DMS153 (cell line): ENCODE measurements at places on chromosomes 13 and 19.

GRCh38 chr19:46981286-46981945 lies 38.2 kb upstream of the NPAS1 start:
- DNase-seq: no peak

DNA sequence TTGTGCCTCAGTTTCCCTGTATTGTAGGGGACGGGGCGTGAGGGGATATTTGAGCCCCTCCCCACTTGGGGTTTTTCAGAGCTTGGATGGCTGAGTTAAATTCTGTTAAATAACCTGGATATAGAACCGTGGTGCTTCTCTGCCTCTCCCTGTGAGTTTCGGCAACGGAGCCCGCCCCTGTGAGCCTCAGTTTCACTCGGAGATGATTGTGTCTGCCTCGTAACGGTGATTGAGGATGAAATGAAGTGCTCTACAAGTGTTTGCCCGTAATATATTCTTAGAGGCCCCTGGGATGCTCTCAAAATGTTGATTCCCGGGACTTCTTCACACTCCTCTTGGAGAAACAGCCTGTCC lies 509 bp downstream of the KXD1 start:
- DNase-seq: no peak

- no peak for DNase-seq
Observed at GRCh38 chr13:60759499-60759898, 362.5 kb downstream of the TDRD3 start.

DNA sequence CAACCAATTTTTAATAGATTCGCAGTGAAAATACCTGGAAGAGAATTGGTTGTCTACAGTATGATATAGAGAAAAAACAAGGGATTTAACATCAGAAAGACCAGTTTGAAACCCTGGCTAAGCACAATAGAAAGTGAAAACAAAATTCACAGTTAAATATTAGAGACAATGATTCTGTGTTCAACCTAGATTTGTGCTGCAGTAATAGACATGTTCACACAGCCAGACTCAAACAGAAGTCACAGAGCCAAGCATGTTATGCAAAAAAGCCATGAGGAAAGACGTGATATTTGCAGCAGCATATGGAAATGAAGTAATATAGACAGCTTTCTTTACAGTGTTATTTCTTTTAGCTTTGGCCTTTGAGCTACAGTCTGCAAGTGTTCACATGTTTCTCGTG lies 48.1 kb downstream of the SCEL start:
- DNase-seq: no peak

- no peak for DNase-seq
Observed at GRCh38 chr19:54439174-54439851, 9.7 kb upstream of the LENG8 start.

- DNase-seq: no peak
Observed at GRCh38 chr19:14871619-14872230, 14.2 kb downstream of the OR7A17 start.

GRCh38 chr19:10885201-10886169 lies 14.1 kb downstream of the CARM1 start:
- no peak for DNase-seq

DNA sequence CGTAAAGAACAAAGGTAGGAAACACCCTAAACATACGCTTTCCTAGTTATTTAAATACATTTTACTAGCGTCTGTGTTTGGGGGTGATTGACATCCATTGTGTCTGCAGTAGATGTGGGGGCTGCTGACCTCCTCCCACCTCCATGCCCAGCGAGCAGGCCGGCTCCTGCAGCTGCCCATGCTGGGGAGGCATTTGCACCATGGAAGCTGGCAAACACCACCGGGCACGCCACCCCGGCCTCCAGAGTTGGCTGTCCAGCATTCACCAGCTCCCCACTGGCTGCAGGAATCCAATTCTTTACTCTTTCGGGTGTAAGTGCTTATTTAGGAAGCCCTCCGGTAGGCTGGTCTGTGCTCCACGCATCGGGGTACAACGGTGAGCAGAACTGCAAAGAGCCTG lies 115.4 kb upstream of the USP29 start:
- no peak for DNase-seq

GRCh38 chr13:107590556-107590955 lies 624.8 kb downstream of the LIG4 start:
- peak; percentile 43 for DNase-seq

DNA sequence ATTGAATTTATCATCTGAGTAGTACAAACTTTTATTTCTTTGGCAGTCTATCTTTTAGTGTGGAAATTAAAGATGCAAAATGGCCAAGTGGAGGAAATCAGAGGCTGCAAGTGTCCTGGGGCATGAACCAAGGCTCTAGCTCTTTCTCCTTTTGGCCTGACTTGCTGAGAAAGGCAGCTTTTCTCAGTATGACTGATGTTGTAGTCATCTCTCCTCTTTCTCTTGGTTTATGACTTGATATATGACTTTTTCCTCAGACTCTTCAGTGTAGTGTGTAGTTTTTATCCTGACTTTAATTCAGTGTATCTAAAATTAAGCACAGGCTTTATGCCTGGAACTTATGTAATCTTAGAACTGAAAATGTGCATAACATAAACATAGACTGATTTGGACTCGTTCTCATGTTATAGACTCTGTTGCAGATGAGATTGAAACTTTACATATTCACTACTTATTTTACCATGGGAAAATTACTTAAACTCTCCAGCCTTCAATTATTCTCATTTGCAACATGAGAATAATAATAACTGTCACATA lies 65.7 kb downstream of the SLITRK5 start:
- no peak for DNase-seq

DNA sequence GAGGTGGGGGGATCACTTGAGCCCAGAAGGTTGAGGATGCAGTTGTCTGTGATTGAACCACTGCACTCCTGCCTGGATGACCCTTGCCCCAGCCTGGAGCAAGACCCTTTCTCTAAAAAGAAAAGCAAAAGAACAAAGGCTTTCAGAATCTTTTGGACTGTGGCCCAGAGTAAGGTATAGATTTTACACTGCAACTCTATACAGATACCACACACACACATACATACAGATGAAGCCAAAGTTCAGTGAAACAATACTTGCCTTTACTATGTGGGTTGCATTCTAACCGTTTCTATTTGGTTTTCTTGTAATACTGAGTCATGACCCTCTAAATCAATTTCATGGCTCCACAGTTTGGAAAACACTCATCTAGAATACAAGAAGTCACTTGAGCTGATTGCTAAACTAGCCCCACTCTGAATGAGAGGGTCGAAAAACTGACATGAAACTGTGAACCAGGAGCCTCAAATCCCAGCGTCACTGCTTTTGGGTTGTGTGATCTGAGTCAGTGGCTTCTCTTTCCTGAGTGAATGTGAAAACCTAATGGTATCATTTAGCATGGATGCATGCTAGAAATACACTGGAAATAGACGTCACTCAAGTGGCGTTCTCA lies 756.1 kb downstream of the UQCRFS1 start:
- no peak for DNase-seq

DNA sequence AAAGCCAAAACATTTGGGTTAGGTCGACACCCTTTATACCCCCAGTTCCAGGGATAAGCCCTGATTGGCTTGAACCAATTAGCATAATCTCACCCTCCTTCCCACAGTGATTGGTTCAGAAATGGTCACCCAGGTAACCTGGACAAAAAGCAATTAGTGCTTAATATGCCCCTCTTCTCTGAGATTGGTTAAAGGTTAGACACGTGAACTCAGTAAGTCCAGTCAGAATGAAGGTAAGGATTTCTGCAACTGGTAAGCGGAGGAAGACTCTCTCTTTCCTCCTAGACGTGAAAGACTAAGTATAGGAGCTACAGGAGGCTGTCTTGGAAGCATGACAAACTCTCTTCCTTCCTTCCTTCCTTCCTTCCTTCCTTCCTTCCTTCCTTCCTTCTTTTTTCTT lies 1.3 kb upstream of the PNMA8C start:
- DNase-seq: no peak

DNA sequence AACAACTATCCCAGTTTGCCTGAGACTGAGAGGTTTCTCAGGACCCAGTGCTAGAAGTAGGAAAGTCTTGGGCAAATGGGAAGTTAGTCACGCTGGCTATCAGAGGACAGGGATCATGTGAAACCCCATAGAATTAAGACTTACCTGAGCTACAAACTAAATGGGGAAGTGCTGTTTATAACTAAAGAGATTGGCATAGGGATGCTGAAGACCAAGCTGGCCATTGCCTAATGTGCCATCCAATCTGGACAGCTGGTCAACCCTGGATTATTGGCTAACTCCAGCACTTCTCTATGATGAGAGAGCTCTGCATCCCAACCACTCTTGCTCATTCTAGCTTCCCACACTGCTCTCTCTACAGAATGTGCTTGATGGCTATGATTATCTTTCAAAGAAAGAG lies 216.1 kb downstream of the TDRD3 start:
- no peak for DNase-seq

DNA sequence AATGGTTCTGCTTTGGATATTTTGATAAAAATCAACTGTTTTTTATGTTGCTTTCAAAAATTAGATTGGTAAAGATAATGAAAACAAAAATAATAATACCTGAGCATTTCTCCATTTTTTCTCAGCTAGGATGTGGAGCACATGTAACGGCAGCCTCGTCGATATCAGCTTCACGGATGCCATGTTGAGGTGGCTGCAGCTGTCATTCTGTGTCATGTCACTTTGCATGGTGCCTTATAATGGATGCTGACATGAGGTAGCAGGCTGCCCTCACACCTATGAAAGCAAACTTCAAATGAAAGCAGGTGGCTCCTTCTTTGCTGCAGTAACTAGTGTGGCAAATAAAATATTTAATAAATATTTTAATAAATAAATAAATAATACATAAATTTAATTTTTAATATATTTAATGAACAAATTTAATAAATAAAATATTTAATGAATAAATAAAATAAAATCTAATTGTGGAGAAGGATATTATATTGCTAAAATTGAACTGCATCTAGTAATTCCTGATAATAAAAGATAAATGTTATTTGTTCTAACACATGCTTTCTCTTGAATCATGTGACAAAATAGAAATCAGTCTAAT lies 955.7 kb upstream of the SLC10A2 start:
- DNase-seq: no peak

DNA sequence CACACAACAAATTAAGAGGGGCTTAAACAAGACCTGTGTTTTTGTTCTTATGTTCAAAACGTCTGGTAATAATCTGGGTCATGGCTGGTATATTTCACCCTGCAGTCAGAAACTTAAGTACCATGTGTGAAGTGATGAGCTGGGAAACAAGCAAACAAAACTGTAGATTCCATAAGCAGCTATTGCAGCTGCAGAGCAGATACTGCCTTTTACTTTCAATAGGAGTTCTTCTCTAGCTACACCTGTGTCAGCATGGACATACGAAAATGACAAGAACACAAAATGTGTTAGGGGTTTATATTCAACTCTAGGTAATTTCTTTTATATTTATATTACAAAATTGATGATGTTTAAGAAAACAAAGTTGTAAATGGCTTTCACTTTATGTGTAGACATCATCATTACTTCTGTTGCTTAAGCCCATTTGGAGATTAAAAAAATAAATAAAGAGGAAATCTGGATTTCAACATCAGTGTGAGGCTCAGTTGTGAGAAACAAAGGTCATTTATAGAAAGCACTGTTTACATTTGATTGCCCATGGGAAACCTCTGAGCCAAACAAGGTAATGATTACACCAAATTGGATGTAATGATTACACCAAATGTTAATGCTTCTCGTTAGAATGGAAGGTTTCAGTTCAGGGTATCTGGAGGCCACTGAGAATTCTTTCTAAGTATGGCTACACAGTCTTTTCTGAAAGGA lies 451.0 kb upstream of the SLC10A2 start:
- DNase-seq: no peak

DNA sequence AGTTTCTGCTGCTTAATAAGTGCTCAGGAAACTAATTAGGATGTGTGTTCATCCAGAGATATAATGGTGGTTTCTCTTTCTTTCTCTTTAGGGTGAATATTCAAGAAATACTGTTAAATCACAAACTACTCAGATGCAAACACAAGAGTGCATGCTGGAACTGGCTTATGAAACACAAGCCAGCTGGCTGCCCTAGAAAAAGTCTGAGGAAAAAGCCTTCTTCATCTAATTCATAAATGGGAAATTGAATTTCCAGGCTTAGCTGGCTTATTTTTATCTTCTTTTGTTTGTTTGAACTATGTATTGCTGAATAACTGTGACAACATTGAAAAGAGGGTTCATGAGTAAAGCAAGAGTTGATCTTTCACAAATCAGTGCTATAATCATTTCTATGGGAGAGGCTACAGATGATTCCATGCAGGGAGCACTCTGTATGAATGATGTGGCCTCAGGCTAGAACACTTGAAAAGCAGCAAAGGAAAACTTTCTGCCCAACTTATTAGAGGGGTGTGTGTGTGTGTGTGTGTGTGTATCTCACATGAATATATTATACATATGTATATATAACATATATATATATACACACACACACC lies 69.8 kb upstream of the SCEL start:
- no peak for DNase-seq

- DNase-seq: no peak
Observed at GRCh38 chr19:23769691-23770468, 11.2 kb upstream of the ZNF681 start.

GRCh38 chr19:2495130-2495641 lies 19.3 kb downstream of the GADD45B start:
- peak; percentile 46 for DNase-seq

DNA sequence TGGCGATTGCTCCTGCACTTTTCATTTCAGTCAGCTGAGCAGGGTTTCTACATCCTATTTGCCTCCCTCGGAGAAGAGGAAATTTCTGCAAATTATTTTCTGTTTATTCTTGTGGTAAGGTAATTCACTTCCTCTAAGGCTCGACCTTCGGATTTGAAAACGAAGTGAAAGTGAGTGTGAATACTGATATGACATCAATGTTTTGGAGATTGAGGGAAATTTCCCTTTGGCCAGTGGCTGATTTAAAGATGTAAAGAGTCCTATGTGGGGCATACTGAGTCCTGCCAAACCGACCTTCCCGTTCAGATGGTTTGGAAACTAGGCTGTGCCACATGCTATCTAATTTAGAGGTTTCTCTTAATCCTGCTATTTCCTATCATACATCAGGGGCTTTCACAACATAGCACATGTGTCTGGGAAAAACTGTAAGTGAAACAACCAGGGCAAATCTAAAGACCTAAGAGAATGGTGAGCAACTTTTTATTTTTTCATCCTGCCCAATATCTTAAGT lies 112.3 kb downstream of the POSTN start:
- peak; percentile 3 for DNase-seq

DNA sequence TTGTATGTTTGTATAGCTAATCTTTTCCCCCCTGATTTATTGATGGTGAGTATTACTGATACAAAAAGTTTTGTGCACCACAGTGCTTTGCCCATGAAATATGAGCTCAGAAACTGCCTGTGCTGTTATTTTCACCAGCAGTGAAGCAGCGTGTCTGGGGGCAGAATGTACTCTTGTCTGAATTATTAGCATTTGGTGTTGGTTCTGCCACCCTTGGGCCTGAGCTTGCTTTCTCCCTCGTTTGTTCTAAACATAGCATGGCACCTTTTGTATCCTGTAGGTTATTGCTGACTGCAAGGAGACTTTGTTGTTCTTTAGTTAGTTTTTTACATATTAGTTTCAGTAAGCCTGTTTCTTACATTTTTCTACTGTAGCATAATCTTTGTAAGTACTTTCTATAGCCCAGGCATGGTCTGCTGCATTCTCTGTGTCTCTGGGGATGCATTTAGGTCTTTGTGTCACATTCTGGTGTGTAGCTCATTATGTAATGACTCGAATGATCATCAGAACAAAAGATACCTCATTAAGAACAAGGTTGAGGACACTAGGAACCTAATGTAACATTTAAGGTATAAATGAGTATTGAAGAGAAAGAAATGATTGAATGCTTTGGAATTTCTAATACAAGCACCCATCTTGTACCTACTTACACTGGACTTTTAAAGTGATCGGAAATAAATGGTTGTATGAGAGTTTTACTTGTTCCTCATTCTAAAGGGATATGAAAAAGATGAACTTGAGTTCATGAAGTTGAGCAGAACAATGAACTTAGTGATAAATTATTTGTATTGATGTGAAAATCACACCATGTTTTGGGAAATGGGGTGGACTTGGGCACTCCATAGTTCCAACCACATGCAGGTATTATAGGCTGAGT lies 50.3 kb upstream of the GPI start:
- no peak for DNase-seq
